NCI-H1694 treated with DMSO at 0.1 percent for 48 hours (cell line): ENCODE measurements at places on chromosomes 13 and 19.

DNA sequence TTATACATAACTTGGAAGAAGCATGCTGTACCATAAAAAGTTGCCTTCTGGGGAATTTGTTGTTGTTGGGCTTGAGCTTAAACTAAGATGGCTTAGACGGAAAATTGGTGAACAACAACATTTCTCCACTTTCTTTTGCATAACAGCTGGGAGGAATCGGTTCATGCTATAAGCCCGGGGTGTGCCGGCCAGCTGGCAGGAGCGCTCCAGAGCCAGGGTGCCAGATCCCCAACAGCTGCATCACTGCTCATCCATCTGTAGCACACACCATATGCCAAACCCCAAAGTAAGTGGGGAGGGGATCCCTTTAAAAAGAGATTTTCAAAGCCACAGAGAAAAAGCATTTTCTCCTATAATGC lies 419.5 kb upstream of the ARGLU1 start:
- DNase-seq, result peak; percentile 64

GRCh38 chr13:48266701-48267639 lies 34.0 kb downstream of the ITM2B start:
- no peak for DNase-seq

DNA sequence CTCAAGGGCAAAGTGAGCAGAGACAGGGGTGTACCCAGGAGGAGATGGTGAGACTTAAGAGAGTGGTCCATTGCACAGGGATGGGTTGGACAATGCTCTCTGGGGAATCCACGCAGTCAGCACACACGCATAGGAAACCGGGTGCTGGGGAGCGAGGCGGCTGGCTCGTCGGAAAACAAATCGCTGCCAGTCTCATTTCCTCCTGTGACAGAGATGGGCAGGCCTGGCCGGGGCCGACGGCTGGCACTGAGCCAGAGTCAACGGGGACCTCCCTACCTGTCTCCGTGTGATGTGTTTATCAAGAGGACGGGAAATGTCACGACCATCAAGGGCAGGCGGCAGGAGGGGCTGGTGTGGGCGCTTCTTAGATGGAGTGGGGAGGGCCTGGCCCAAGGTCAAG lies 27.3 kb downstream of the PTPRS start:
- DNase-seq, result no peak

DNA sequence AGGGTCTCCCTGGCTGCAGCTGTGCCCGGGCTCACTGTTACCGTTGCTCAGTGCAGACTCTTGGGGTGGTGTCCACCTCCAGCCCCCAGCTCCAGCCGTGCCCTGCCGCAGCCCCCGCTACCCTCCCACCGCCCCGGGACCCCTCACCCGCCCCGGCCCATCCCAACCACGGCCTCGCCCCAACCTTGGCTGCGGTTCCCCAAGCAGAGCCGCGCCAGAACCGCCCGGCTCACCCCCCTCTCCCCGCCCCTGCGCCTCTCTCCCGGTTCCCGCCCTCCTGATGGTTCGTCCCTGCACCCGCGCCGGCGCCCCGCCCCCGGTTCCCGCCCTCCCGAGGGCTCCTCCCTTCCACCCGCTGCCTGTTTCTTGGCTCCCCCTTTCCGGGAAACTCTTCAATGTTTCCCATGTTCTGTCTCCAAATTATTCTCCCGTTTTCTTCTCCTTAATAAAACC lies 40.3 kb downstream of the ANKRD10 start:
- DNase-seq, result peak; percentile 37

GRCh38 chr19:17259934-17260333 lies 4.6 kb downstream of the USHBP1 start:
- DNase-seq, result no peak

DNA sequence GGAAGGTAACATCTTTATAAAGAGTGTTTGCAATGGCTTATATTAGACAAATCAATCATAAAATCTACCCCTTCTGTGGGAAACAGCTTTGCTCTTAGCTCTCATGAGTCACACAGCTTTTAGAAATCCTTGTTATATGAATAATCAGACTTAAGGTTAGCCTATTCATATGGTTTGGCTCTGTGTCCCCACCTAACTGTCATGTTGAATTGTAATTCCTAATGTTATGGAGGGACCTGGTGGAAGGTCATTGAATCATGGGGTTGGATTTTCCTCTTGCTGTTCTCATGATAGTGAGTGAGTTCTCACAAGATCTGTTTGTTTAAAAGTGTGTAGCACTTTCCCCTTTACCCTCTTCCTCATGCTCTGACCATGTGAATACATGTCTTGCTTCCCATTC lies 704.2 kb upstream of the KLHL1 start:
- DNase-seq, result no peak

DNA sequence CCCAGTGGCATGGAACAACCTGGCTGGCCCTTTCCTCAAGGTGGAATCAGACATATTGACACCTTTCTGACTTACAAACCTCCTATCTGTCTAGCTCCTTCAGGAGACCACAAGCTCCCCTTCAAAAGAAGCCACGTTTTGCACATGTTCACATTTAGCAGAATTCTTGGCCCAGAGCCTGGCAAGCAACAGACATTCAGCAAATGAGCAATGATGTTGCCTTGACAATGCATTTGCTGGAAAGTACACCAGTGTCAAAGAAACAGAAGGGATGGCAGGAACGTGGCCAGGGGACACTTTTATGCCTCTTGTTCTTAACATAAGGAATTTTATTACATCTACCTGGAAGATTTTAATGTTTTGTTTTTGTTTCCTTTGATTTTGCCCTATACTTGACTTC lies 85.5 kb upstream of the FGF14 start:
- peak; percentile 75 for DNase-seq

DNA sequence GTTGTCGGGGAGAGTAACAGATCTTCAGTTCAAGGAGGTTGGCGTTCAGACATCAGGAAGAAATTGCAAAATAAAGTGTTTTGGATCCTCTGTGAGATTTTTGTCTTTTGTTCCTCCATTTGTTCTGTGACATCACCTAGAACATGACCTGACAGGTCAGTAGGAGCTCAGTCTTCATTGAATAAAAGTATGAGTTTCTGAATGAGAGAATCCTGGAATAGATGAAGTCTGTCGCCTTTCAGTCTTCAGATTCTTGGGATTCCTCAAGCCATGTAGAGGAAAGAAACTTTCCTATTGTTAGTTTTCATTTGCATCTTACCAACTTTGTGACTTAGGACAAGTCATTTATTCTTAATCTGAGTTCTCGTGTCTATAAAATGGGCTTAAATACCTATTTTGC lies 14.4 kb downstream of the ARHGAP35 start:
- no peak for DNase-seq

- no peak for DNase-seq
These were observed 650.8 kb upstream of the GPC6 start for GRCh38 chr13:92575777-92576176.
